ENCODE measurements at places on chromosomes 16 and 17.
A peak's percentile ranks its signal among the peaks of the same experiment; 100 is the strongest.

DNA sequence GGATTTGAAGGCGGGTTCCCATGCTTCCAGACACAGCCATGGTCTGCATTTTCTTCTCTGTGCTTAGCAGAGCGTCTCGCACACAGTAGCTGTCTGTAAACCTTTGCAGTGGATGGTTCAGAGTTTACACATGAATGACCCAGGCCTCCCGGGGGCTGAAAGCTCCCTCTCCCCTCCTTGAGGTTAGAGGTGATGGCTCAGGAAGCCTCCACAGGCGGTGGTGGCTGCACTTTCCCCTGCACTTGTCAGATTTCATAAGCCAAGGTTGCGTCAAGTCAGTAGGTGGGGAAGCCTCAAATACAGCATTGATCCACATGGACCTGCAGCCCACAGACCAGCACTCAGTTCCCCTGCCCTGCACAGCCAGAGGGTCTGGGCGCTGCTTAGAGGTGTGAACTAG lies 211.9 kb downstream of the KATNIP start:
- DNase-seq, result no peak

DNA sequence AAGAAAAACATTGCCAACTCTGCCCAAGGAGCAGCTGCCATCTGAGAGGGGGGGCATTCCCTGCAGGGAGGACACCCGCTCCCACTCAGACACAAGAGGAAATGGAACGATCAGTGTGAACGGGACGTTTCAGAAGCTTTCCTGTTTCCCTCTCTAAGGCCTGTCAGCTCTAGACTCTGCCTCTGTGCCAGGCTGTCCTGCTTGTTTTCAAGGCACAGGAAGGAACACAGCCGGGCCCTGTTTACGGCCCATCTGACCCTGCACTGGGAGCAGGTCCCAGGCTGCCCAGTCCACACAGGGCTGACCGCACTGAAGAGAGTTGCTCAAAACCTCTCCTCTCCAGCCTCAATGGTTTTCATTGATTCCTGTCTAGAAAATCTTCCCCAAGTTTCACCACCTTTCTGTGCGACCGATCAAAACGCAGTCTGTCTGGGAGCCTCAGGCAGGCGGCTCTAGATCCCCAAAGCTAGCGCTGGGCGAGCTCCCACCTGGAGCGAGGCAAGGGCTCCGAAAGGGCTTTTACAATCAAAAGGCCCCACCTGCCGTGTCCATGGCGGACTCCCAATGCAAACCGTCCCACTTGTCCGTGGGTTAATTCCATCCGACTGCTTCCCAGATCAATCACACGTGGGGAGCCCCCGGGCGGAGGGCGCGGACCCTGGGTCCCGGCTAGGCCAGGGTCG lies 1.5 kb downstream of the PIEZO1 start:
- DNase-seq, result no peak

DNA sequence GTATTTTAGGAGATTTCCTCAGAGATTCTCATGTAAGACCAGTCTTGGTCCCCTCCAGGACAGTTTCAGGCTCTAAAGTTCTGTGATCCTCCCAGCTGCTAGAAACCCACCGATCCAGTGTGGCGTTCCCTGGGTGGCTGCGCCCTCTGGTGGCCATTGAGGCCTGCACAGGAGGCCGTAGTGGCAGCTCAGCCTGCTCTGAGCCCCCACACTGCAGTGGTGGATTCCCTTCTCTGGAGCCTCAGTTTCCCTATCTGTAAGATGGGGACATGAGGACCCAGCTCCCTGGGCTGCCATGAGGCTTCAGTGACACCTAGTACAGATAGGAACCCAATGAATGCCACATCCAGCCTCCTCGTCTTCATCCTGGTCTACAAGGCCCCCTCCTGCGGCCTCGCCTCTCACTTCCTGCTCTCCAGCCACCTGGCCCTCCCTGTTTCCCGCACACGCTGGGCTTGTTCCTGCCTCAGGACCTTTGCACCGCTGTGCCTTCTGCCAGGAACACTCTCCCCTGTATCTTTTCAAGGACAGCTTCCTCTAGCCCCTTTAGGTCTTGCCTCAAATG lies 16.5 kb downstream of the CCDC102A start:
- DNase-seq, result no peak

DNA sequence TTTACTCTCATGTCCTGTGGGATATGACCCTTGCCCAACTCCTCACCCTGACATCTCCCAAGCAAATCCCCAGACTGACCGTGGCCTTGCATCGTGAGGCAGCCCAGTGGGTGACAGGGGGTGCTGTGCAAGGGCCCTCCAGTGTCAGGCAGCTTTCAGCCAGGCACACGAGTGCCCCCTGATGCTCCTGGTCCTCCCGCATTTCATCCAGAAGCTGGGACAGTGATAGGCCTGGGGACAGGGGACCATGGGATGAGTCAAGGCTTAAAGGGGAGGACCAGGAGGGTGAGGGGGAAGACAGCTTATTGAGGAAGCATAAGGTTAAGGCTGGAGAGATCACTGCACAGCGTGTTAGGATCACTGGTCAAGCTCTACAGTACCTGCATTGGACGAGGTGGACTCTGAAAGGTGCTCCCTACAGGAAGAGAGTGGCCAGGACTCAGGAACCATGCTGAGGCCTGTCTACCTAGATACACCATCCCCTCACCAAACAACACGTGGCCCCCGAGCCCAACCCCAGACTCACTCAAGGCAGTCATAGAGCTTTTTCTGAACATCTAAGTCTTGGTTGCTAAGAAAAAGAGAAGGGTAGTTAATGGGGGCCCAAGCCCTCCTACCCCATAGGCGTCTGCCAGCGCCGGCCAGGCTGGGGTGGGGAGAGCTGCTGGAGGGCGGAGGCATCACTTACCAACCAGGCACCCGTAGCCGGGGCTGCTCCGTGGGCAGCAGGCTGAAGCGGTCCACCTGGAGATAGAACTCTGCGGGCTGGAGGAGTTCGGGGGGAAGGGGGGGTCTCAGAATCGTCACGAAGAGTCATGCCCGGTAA lies 998 bp downstream of the ACD start:
- DNase-seq, result no peak

DNA sequence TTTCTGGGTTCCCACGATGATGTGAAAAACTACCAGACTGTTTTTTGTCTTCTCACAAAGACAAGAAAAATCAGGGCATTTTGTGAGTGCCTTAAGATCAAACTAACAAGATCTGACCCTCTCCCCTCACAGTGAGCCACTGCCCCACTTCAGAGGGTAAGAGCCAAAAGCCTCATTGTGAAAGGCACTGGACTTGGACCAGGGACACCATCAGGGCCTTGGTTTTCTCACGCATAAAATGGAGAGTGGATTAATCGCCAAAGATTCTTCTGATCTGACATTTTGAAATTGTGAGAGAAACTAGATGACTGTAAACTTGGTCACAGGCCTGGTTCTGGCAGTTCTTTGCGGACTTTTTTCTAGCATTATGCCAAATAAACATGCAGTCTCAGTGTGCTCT lies 21.0 kb upstream of the ENDOV start:
- DNase-seq, result no peak

- DNase-seq, result no peak
These were observed 125.8 kb downstream of the TRIM37 start for GRCh38 chr17:58980706-58981481.

DNA sequence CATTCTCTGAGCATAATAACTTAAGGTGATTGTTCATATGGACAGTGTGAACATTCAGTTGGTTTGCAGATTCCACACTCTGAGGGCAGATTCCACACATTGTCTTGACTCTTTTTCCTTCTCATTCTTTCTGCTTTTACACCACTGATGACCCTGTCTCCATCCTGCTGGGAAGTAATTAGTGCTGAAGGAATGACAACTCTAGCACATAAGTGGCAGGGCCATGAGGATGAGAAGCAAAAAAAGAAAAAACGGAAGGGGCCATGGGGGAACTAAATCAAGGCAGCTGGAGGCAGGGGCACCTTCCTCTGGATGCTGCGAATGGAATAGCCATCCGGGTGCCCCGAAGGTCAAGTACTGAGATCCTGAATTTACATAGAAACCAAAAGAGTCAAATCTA lies 944.0 kb downstream of the KCNJ2 start:
- DNase-seq, result no peak

DNA sequence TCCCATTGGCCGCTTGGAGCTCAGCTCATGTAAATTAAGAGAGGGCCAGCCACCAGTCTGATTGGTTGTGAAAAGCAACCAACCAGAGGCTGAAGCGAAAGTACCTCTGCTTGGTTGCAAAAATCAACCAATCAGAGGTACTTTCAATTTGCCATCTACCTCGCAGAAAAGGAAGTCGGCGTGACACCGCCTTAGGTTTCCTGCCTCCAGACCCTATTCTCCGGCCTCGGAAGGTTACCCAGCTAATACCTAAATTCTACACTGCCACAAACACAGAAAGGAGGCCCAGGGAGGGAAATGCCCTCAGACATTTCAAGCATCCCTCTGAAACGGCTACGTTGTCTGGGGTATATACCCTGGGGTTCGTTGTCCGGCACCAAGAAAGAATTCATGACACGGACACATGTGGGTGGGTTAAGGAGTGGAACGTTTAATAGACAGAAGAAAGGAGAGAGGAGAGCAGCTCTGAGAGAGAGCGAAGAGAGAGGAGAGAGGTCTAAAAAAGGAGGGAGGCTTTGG lies 481.3 kb downstream of the TMEM114 start:
- no peak for DNase-seq

GRCh38 chr17:6495450-6496115 lies 51.3 kb downstream of the PIMREG start:
- no peak for DNase-seq

GRCh38 chr16:71540-72401 lies 660 bp downstream of the RHBDF1 start:
- peak; percentile 85 for DNase-seq

GRCh38 chr16:3530371-3530914 lies 29.6 kb downstream of the CLUAP1 start:
- no peak for DNase-seq

DNA sequence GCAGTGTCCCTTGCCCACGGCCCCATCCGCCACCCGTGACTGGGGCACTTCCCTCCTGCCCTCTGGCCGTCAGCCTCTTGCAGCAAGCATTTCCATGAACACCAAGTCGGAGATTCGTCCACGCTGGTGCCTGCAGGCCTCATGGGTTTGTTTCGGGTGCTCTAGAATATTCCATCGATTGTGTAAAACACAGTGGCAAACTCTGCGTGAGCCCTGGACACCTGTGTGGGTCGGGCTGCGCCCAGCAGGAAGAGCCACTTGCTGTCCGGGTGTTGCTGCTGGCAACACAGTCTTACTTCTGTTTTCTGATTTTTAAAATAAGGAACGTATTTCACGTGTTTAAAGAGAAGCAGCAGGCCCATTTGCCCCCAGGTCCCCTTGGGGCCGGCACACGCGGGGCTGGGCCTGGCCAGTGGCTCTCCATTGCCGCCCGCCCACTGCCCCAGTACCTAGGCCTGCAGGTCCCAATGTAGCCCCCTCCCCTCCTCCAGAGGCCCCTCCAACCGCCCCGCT lies 10.0 kb downstream of the CYBC1 start:
- DNase-seq, result no peak

DNA sequence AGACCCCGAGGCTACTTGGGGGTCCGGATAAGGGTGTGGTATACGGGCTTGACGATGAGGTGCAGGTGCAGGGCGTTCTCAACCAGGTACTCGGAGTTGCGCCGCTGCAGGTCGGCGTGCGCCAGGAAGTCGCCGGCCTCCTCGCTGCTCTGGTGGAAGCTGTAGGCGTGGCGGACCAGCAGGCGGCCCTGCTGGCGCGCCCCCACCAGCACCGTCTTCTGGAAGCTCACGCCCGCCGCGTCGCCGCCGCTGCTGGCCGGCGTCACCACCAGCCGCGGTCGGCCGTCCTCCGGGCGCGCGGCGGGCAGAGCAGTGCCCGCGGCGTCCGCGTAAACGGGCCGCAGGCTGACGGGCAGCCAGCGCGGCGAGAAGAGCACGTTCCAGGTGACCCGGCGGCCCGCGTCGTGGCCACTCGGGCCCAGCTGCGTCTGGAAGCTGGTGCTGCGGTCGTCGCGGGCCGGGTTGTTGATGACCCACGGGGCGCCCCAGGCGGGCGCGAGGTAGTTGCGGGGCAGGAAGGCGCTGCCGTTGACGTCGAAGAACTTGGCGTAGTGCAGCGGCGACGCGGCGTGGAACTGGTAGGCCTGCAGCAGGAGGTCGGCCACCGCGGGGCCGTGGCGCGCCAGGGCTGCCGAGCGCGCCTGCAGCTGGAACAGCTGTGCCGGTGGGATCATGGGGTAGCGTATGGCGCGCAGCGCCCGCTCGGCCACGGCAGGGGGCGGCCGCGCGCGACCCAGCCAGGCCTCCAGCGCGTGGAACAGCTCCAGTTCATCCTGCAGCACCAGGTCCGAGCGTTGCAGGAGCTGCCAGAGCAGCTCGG lies 4.8 kb downstream of the BTBD17 start:
- no peak for DNase-seq

DNA sequence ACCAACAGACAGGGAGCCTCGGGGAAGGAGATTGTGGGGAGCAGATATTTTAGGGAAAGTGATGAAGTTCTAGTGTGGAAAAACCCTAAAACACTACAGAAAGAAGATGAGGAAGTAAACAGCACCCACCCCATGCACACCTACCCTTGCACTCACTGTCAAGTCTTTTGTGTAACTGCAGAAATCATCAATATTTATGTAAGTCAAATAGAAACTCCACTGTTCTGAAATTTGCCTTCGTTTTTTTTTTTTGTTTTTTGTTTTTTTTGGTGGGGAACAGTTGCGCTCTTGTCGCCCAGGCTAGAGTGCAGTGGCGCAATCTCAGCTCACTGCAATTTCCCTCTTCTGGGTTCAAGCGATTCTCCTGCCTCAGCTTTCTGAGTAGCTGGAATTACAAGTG lies 273.4 kb downstream of the CPPED1 start:
- DNase-seq, result no peak

GRCh38 chr16:76386784-76387183 lies 109.6 kb downstream of the CNTNAP4 start:
- DNase-seq, result no peak

DNA sequence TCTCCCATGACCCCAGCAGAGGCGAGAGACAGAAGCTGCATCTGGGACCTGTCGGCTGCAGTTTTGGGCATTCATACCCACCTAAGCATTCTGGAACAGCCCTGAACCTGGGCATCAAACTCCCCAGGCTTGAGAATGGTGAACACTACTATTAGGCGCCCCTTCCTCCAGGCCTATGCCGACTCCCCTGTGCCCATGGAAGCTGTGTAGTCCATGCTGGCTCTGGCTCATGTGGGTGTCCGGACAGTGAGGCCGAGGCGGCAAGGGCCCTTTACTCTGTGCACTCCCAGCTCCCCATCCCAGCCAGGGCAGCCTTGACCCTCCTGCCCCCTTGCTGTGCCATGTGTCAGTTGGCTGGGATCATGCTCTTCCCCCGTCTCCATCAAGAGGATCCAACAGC lies 89.0 kb upstream of the TOB1 start:
- DNase-seq, result no peak

DNA sequence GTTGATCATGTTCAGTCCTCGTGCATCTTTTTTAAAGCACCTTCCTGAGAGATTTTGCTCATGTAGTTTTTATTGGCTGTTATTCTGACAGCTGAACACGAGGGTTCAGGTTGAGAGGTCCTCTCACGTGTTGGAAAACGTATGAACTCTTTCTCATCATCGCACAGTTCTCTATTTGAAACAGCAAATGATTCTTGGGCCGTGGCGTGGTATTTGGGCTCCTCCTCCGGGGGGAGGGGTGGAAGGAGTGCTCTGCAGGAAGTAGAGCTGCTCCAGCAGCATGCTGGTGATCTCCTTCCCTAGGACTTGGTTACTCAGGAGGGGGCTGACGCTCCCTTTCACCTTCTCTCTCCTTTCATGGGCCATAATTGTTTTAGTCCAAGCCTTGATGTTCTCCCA lies 70.4 kb downstream of the KSR1 start:
- no peak for DNase-seq
